ENCODE measurements at places on chromosomes 12 and 14.

- peak; percentile 41 for DNase-seq
Measured at GRCh38 chr12:57240066-57240921, 10.7 kb downstream of the STAC3 start.

GRCh38 chr14:72714094-72714493 lies 179.8 kb downstream of the DPF3 start:
- DNase-seq: no peak

DNA sequence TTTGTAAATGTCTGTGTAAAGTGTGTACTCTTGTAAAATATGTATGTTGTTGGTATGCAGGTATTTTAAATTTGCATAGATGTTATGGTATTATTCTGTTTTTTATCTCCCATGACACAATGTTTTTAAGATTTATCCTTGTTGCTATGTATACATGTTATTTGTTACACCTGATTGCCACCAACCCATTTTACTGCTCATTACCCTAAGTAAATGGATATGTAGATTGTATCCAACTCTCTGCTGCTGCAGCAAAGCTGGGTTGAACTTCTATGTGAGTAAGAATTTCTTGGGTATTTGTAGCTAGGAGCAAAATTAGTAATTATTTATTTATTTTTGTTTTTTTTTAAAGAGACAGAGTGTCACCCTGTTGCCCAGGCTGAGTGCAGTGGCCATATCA lies 6.2 kb downstream of the APAF1 start:
- DNase-seq: no peak

DNA sequence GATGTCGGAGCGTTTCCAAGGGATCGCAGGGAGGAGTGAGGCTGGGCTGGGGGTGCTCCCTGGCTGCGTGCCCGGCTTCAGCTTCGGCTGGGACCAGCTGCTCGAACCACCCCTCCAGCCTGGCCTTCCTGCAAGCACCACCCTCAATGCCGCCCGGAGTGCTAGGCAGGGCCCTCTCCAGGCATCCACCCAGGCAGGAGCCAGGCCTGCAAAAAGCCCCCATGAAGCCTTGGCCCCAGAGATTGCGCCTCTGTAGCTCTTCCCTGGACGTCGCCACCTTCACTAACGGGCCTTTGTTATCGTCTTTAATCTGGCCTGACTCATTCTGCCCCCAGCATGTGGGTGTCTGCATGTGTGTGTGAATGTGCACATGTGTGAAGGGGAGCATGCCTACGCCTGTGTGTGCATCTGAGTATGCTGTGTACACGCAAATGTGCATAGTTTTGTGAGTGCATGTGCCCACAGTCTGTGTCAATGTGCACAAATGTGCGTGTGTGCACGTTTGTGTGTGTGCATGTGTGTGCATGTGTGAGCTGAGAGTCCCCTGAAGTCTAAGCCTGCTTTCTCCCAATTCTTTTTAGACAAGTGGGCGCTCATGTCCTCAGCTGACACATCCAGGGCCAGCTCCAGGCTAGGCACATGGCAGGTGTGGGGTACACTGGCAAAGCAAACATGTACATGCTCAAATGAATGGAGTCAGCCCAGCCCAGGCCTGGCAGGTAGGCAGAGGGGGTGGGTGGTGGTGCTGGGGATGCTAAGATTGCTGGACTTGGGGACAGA lies 195.4 kb upstream of the C14orf180 start:
- DNase-seq: no peak

DNA sequence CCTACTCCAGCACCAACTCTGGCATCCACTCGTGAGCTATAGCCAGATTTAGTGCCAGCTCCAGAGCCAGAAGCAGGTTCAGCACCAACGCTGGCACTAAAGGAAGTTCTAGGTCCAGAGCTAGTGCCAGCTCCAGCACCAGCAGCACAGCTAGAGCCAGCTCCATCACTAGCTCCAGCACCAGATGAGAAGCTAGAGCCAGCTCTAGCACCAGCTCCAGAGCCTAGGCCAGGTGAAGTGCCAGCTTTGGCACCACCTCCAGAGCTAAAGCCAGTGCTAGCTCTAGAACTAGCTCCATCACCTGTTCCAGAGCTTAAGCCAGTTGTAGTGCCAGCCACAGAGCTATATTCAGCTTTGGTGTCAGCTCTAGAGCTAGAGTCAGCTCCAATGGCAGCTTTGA lies 24.7 kb downstream of the ABCD4 start:
- no peak for DNase-seq

DNA sequence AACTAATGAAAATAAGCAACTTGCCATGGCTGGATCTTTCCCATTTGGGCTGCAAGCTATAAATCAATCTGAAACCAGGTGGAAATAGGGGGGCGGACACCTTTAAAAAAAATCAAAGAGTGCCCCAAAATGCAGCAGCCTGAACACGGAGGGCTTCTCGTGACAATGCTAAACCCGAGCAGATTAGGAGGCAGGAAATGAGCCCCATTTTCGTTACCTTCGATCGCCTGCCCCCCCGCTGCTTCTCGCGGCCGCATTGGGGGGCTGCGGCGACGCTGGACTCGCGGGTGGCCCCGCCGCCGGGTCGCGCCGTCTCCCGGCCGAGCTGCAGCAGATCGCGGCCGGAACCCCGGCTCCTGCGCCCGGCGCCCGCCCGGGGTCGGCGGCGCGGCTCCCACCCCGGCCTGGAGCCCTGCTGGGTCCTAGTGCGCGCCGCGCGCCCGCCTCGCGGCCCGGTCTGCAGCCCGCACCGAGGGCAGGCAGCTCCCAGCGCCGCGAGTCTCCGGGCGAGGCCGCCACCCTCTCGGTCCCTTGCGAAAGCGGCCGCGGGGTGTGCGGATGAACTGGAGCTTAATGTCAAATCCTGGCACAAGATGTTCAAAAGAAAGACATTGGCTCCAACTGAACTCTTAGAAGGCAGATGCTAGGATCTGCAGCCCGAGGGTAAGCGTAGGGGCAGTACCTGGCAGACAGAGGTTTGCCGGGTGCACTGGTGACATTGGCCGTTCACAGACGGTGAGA lies 201.9 kb upstream of the FOXN3 start:
- peak; percentile 74 for DNase-seq

- DNase-seq: no peak
Measured at GRCh38 chr14:92103363-92103989, 2.9 kb downstream of the ATXN3 start.

DNA sequence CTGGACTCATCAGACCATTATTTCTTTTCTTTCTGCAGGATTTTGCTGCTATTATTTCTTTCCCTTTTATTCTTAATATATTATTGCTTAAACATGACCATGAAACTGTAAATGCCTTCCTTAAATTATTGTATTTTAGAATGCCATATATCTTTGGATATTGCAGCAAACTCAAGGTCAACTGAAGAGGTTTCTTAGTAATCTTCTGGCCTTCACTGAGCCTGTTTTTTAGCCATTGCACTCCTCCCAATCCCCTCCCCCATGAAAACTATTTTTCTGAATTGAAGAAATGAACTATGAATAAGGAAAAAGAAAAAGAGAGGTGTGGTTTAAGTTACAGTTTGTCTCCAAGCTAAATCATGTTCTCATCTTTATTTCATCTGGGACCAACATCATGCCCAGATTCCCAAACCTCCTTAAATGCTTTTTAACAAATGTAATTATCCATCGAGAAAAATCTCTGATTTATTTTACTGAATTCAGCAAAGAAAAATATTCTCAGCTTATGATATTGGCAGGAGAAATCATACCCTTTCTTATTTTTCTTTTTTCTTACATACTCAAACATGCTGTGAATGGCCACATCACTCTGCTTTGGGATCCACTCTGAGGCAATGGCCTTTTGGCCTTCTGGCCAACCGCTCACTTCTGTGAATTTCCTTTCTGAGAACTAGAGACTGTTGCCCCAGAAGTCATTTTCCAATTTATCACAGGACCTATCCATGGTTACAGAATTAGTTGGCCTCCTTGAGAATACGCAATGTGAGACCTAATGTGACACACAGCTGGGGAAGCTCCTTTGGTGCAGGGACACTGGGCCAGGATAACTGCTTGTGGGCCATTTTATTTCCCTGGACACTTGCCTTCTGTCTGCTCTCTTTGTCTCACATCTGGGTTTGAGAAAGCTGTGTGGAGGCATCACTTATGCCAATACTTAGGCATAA lies 50.9 kb downstream of the IGF1 start:
- no peak for DNase-seq

DNA sequence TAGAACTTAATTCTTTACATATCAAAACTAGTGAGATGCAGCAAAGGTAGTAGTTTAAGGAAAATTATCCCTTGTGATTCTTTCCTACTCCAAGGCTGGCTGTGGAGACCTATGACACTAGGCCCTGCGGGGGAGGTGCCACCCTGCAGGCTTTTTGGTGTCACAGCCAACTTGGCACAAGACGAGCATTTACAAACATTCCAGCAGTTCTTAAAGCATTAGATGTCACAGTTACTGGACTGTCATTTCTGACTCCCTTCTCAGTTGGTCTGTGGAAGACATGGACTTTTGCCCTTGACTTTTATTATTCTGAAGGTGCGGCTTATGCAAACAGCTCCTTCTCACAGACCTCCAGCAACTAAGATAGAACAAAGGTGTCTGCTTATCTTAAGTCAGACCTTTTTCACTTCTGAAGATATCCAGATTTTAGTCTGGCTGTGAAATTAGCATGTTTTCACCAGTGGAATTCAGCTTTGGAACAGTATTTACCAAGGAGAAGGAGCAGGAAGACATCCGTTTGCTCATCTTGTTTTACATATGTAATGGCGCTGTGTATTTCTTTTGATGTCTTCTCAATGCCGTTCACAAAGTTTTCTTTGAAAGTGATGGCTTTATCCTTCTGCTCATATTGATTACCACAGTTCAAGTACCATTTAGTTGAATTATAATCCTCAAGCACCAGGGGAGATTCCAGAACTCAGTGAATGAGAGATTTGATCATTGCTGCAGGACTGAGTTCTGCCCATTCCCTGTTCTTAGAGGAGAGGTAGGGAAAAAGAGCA lies 17.9 kb downstream of the SRGAP1 start:
- DNase-seq: no peak

- no peak for DNase-seq
Measured at GRCh38 chr14:101900253-101900652, 64.1 kb upstream of the DYNC1H1 start.

DNA sequence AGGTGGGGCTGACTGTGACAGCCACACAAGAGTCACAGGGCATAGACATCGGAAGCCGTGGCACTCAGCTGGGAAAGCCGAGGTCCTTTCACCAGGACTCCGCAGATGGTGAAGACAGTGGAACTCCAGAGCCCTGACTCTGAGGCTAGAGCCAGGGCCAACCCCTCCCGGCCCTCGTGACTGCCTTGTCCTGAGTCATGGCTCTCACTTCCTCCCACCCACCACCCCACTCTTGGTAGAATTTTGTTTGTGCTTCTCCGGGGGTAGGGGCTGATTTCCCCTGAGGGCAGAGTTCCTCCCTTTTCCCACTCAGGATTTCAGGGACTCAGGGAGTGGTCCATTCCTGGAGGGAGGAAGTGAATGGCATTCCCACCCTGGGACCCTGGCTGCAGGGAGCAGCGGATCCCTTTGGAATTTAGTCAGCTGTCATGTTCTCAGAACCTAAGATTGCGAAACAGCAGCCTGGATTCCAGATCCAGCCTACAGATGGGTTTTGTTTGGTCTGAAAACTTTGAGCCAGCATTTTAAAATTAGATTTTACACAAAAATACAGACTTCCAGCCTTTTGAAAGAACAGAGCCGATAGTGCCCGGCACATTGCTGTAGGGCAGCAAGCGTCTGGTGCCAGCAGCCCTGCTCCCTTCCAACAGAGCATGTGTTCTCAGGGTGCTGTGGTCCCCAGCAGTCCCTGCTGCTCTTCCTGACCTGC lies 50.7 kb downstream of the TPCN1 start:
- peak; percentile 84 for DNase-seq

DNA sequence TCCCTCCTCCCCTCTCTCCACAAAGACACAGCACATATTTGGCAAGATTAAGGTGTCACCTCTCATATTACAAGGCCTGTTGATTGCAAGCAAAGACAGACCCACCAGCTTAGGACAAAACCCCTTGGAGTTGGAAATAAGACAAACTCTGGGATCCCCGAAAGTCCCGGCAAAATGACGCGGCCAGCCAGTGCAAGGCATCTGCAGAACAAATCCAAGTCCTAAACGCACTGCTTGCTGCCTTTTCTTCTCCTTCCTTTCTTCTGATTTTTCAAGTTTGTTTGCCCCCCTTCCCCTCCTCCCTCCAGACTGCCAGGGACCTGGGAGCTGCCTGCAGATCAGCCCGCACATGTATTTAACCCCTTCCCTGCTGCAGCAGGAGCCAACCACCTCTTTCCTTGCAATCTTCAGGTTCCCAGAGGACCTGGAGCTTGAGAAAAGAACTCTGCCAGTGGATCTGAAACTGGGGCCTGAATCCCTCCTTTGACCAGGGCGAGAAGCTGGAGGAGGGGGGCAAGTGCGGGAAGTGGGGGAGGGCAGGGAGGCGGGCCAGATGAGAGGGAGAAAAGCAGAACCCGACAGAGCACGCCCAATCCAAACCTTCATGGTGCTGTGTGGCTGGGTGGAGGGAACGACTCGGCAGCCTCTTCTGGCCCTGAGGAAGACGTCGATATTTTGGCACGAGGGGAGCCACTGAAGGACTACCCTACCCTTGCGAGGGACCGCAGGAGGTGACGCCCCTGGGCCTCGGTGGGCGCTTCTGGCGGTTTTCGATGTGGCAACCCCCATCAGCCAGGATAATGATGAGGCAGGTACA lies 2.0 kb upstream of the NTF3 start:
- DNase-seq: no peak

- no peak for DNase-seq
Measured at GRCh38 chr12:89833337-89834252, 125.0 kb upstream of the ATP2B1 start.

- peak; percentile 89 for DNase-seq
Measured at GRCh38 chr12:129659961-129660622, 243.7 kb downstream of the TMEM132D start.

DNA sequence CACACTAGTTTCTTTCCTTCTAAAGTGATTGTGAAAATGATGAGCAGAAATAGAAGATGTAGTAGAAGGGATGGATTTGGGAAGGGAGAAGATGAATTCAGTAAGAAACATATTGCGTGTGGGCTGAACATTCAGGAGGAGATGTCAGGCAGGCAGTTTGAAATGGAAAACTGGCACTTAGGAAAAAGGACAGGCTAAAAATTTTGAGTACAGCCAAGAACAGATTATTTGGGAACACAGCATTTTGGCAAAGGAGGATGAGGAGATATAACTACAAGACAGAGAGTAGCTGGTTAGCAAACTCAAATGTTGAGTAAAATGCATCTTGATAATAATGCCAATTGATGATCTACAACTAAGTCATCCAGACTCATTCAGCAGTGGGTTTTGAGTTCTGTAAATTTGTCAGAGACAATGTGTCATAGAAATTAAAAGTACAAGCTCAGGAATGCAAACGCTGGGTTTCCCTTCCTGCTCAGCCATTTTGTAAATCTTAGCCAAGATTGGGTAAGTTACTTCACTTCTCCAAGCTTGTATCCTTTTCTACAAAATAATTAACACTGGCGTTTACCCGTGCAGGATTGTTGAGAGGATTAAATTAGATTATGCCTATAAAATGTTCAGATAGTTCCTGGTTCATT lies 255.0 kb downstream of the NAV3 start:
- DNase-seq: peak; percentile 71

DNA sequence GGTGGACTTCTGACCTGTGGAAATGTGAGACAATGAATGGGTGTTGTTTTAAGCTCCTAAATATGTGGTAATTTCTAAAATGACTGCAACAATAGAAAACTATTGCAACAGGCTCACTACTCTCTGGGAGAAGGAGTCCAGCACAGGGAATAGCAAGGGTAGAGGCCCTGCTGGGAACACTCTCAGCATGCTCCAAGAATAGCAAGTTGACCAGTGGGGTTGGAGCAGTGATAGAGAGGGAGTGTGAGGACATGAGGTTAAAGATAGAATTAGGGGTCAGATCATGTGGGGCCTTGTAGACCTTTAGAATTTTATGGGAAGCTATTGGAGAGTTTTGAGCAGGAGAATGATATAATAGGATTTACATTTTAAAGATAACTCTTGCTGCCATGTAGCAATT lies 346.7 kb upstream of the CCDC196 start:
- no peak for DNase-seq

GRCh38 chr14:66015071-66015780 lies 470.9 kb upstream of the CCDC196 start:
- no peak for DNase-seq

Data from iris pigment epithelial cell (primary cell).